ENCODE measurements at places on chromosomes 4 and X. TPM values are rescaled to one million over a fixed set of nuclear protein-coding genes. Genes with fewer than 3 reads are reported as not detected.

ADRA2C gene
- total RNA-seq = not detected

MAGEE2 gene
- total RNA-seq = not detected

HOPX gene
- 19.3 TPM for total RNA-seq

PF4V1 gene
- total RNA-seq = not detected

CDKL5 gene
- 5.7 TPM for total RNA-seq

RPS6KA6 gene
- 0.39 TPM for total RNA-seq

TMEM271 gene
- not detected for total RNA-seq

VSIG1 gene
- total RNA-seq = 46.2 TPM
